ENCODE measurements at places on chromosomes 16 and 17.
A peak's percentile ranks its signal among the peaks of the same experiment; 100 is the strongest.

GRCh38 chr17:2027528-2028233 is 2.3 kb upstream of the DPH1 start:
- no peak for DNase-seq

DNA sequence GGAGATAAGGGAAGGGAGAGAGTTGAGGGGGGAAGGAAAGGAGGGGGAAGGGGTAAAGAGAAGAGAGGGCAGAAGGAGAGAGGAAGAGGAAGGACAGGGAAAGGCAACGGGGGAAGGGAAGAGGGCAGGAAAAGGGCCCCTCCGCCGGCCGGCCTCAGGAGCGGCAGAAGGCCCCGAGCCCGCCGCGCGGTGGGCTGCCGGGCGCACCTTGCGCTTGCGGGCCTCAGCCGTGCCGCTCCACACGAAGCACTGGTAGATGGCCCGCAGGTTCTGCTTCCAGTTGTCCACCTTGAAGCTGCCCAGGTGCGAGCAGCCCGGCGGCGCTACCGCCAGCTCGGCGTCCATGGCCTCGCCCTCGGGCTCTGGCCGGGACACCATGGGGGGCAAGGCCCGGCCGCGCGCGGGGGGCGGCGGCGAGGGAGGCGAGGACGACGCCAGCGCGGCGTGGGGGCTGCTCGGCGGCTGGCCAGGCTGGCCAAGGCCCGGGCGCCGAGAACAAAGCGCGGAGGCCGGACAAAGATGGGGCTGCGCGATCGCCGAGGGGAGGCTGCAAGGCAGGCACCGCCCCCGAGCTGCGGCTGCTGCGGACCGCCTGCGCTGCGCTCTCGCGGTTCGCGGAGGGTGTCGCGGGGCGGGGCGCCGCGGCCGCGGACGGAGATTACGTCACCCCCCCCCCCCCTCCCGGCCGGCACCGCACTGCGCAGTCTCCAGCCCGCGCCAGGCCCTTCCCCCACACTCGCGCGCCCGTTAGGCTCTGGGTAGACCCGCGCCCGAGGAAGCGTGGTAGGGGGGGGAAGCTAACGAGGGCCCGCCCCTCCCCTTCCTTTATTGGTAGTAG is at the start of gene USP22:
USP22 (minus strand) TSS at position 554 of the 838 bp plus-strand sequence; CDS start at position 378, 176 bp downstream.
- no peak for DNase-seq

DNA sequence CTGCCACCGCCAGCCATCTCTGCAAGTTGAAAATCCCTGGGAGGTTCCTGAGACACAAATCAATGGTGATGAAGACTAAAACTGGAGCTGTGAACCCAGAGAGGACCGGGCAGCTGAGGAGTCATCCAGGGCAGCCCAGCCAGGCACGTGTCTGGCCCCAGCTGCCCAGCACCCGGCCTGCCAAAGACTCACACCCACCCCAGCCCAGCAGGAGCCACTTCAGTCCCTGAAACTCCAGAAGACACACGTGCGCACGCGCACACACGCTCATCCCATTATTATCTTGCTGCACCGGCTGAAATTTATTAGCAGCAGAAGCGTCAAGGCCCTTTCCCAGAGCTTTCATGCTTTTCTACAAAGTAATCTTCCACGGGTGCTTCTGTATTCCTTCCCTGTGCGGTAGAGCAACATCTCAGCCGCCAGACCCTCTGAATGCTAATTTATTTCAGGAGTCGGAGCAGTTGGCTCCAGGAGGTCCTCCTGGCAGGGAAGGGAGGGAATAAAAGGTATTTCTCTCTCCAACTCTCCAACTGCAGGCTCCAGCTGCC is 59.8 kb upstream of the RBFOX3 start:
- DNase-seq: no peak

DNA sequence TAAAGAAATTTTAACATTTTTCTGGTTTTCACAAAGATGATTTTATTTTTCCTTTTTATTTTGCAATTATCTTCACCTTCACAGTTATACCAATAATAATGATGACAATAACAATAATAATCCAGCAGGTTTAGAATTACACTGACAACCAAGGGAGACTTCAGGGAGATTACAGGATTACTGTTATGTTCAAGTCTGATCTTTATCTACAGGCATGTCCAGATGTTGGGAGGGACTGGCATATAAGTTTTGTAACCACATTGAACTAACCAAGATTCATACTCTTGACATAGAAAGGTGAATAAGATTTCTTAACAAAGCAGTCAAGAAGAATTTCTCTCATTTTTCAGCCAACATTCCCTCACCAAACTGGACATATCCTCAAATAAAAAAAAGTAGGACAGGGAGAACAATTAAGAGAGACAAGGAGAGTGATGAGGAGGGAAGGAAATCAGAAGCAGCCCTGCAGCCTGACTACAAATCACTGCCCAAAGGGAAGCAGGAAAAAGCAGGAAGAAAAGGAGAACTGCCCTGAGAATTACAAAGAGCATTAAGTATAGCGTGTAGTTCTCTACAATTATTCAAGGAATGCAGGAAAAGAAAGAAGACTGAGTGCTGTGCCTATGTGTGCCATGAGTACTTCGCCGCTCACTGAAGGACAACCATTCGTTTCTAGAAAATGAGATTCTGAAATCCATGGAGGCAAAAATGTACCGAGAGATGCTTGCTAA is 155.7 kb upstream of the C17orf78 start:
- no peak for DNase-seq

GRCh38 chr17:40191237-40192208 is 14.3 kb downstream of the RAPGEFL1 start:
- peak; percentile 91 for DNase-seq

- no peak for DNase-seq
Observed at GRCh38 chr16:78177987-78178386, 78.5 kb downstream of the WWOX start.

GRCh38 chr16:4426021-4426684 is 485 bp downstream of the DNAJA3 start:
- DNase-seq: no peak

DNA sequence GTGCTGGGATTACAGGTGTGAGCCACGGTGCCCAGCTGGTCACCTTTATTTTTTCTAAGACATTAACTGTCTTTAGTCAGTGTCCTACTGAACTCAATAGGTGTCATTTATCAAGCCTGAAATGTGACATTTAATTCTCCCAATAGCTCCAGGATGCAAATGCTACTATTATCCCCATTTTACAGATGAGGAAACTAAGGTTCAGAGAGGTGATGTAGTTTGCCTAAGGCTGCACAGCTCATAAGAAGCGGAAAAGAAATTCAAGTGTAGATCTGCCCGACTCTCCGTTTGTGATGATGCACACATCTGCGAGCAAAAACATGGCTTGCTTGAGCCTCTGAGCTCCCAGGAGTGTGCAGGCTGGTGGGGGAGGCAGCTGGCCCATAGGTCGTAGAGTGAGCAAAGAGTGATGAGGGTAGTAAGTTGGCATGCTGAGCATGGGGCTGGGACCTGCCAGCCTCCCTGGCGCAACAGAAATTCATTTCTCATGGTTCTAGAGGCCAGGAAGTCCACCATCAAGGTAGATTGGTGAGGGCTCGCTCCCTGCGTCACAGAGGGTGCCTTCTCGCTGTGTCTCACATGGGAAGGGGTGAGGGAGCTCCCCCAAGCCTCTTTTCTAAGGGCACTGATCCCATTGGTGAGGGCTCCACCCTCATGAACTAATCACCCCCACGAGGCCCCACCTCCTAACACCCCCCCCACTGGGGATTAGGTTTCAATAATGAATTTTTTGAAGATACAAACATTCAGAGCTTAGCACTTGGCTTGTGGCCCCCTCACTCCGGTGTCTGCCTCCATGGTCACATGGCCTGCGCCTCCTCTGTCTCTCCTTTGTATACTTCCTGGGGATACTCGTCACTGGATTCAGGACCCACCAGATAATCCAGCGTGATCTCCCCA is 141.5 kb upstream of the PLCG2 start:
- no peak for DNase-seq

DNA sequence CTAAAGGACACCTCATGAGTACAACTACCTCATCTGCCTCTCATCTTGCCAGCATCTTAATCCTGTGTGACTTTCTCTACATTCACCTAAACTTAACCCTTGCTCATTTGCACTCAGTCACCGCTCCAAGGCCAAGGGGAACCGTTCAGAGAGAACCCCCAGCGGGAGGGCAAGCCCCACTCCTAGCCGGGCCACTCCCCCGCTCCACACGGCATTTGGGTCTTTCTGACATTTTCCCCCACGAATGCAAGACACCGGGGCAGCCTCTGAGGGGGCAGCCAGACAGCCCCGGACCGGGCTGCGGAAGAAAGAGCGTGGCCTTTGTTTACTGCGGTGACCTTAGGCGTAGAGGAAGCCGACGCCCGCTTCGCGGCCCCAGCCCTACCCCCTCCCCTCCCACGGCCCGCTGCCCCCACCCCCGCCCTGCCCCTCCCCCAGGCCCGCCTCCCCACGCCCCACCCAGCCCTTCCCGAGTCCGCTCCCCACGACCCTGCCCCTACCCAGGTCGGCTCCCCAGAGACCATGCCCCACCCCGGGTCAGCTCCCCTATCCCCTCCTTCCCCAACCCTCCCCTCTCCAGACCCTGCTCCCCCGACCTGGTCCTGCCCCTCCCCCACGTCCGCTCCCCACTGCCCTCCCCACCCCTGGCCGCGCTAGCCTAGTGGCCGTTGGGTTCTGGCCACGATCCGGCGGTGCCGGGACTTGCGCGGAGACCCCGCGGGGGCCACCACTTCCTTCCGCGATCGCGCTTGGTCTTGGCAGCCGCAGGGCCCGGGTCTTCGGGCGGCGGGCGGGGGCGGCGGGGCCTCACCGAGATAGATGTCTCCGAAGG is 789 bp downstream of the CSNK1D start:
- DNase-seq: peak; percentile 83

DNA sequence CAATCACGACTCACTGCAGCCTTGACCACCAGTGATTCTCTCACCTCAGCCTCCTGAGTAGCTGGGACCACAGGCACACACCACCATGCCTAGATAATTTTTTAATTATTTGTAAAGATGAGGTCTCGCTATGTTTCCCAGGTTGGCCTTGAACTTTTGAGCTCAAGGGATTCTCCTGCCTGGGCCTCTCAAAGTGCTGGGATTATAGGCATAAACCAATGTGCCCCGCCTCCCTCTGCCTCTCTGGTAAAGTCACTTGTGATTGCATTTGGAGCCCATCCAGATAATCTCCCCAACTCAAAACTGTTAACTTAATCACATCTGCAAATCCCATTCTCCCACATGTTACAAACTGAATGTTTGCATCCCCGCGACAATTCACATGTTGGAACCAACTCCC is 11.8 kb upstream of the PECAM1 start:
- no peak for DNase-seq

Measured in activated CD4-positive, alpha-beta T cell treated with anti-CD3 and anti-CD28 coated beads, Interleukin-2, amount 10 ng/mL, durations not matched to agents 24 days and 14 days (primary cell).